Fibroblast of gingiva (primary cell): ENCODE measurements at places on chromosomes 4 and X.

DNA sequence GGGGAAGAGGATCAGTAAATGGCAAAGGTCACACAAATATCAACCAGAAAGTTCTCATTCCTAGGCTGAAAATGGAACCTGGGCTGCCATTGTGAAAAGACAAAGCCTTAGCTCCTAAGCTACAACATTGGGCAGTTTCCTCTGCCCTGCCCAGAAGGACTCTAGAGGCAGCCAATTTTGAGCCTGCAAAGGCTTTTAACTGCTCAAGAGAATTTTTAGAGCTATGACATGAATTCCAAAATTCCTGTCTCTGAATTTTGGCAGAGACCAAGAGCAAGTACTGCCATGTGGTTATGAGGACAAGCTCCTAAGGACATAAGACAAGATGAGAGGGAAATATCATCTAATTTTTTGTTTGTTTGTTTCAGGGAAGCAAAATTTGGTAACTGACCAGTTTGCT is 29.6 kb upstream of the IGFBP7 start:
- DNase-seq = no peak

DNA sequence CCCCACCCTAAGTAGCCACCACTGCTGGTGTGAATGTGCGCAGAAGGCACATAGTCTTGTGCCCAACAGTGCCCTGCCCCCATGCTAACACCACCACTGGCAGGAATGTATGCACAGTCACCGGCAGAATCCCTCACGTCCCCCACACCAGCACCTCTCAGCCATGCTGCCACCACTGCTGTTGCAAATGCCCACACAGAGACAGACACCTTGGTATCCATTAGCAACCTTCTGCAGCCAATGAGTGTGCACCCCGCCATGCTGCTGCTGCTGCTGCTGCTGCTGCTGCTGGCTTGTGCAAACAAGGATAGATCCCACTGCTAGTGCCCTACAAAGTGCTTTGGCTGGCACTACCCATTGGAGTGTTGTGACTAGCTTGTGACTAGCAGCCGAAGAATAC is 52.4 kb upstream of the MMAA start:
- DNase-seq = no peak

- peak; percentile 80 for DNase-seq
Observed at GRCh38 chr4:176792326-176793059, at the start of gene VEGFC. VEGFC (minus strand) TSS chr4:176792922; CDS start chr4:176792311, 611 bp downstream.

DNA sequence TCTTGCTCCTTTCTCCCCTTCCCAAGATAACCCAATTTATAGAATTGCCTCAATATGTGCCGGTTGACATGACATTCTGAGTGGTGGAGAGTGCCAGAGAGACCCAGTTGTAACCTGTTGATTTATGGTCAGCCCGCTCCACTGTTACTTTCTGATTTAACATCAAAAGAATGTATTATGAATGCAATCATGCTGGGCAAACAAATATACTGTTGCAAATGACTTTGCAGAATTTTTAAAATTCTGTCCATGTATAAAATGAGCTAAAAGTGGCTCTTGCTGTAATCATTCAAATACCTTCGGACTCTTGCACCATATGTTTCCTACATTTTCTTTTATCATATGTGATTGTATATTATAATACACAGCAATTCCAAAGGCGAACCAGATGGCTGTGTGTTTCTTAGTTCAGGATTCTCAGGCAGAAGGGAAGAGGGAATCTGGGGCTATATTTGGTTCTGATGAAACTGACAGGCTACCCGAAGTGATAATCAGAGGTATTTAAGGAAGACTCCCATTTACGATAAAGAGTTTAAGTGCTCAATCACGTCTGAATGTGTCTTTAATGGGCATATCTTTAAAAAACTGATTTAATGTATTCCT is 131.7 kb downstream of the CLCN4 start:
- DNase-seq = peak; percentile 26

DNA sequence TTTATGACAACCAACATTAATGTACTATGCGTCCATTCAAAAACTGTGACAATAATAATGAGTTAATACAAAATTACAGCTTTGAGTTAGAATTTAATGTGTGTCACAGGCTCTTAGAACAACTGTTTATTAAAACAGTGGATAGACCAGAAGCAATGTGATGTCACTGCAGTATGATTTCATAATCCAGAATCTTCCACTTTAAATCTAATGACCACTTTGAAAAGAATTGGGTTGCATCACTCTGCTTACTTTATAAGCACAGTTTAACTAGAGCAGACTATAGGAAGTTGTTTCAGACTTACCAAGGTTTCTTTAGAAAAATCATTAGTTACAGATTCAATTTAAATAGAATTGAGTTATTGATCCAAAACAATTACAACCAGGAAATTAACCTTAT is 758.5 kb downstream of the KCTD8 start:
- DNase-seq = no peak

- no peak for DNase-seq
Observed at GRCh38 chr4:41526628-41527027, 11.3 kb upstream of the LIMCH1 start.

DNA sequence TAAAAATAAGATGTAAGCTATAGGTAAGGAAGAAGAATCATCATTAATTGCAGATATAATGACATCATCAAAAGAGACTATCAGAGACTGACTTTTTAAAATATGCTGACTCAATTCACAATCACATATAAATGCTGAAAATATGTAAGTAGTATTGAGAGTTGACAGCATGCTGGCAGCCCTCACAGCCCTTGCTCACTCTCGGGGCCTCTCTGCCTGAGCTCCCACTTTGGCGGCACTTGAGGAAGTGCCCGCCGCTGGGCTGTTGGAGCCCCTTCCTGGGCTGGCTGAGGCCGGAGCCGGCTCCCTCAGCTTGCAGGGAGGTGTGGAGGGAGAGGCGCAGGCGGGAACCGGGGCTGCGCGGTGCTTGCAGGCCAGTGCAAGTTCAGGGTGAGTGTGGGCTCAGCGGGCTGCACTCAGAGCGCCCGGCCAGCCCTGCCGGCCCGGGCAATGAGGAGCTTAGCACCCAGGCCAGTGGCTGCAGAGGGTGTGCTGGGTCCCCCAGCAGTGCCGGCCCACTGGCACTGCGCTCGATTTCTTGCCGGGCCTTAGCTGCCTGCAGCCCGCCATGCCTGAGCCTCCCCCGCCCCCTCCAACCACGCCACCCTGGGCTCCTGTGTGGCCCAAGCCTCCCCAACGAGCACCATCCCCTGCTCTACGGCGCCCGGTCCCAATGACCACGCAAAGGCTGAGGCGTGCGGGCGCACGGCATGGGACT is 68.9 kb downstream of the RAB28 start:
- DNase-seq = no peak

DNA sequence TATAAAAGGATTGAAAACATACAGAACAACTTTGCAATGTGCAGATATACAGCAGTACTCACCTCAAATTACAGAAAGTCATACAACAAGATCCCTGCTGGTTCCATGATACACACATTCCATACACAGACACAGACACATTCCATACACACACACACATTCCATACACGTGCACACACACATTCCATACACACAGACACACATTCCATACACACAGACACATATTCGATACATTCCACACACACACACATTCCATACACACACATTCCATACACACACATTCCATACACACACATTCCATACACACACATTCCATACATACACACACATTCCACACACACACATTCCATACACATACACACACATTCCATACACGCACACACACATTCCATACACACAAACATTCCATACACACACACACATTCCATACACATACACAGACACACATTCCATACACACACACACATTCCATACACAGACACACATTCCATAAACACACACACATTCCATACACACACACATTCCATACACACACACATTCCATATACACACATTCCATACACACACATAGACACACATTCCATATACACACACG is 13.7 kb downstream of the LINC00632 start:
- peak; percentile 2 for DNase-seq

GRCh38 chr4:142248946-142249345 is 597.2 kb downstream of the INPP4B start:
- DNase-seq = peak; percentile 60

DNA sequence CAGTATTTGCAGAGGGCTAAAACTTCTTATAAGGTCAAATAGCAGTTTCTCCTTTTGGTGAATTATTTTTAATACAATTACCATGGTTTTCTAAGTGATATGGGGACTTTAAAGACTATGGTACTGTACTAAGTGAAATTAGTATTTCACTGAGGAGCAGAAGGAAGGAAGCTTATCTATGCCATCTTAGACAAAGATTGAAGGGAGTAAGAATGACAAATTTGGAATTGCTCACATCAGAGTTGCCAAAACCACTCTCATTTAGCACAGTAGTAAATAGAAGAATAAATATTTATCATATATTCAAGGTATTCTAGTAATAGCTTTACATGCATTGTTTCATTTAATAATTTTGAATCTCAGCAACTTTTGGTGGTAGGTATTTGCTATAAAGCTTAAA is 30.4 kb downstream of the SULT1B1 start:
- DNase-seq = no peak

GRCh38 chr4:23930750-23931488 is 41.1 kb upstream of the PPARGC1A start:
- peak; percentile 76 for DNase-seq

DNA sequence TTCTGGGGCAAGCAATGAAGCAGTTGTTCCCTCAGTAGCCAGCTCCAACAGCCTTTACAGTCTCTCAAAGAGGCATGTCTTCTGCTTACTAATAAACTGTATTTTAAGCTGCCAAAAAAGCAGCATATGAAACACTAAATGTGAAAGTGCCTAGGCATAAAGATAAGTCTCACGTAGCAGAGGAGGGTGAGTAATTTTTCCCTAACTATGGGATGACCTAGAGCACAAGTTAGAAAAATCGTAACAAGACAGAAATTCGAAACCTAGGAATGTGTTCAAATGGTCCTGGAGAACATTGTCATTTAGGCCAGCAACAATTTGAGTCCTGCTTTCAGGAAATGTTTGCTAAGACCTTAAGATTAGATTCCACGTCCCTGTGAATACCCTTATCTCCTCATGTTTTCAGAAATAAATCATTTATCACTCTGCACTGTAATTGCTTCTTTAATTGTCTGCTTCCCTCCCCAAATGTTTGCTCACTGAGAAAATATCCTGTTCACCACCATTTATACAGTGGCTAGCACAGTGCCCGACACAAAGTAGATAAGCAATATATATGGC is 222.2 kb downstream of the KCNIP4 start:
- no peak for DNase-seq

DNA sequence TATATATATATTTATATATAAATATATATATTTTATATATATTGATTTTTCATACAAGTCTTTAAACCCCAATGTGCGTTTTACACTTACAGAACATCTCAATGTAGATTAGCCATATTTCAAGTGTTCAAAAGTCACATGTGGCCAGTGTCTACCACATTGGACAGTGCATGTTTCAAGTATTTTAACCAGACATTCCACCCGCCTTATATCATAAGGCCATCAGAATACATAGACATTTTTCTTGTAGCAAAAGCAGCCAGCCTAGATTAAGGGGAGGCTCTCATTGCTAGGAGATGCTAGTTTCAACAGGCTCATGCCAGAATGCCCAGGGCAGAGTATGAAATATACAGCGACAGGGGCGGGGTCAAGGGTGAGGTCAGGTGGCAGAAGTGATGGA is 202.0 kb downstream of the NR3C2 start:
- DNase-seq = no peak

DNA sequence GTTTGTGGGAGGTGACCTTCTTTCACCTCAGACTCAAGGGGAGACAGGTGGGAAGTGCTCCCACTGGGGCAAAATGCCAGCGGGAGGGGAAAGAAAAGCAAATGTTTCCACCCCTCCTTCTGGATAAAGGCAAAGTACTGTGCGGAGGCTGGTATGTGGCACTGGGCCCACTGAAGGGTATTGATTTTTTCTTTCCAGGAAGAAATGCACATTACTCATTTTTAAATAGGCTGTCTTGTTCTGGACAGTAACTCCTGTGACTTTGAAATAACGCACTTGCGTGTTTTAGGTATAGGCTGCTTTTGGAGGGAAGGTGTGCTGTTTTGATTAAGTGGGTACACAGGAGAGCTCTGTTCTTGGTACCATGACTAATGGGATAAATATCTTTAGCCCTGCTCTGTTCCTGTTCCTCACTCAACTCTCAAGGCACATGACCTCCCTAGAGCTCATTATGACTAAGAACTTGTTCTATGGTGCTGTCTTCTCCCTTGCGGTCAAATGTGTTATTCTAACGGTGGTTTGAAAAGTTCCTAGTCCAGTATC is 40.7 kb upstream of the MBTPS2 start:
- peak; percentile 14 for DNase-seq

- no peak for DNase-seq
Observed at GRCh38 chr4:10977534-10977933, 293.0 kb upstream of the CLNK start.

DNA sequence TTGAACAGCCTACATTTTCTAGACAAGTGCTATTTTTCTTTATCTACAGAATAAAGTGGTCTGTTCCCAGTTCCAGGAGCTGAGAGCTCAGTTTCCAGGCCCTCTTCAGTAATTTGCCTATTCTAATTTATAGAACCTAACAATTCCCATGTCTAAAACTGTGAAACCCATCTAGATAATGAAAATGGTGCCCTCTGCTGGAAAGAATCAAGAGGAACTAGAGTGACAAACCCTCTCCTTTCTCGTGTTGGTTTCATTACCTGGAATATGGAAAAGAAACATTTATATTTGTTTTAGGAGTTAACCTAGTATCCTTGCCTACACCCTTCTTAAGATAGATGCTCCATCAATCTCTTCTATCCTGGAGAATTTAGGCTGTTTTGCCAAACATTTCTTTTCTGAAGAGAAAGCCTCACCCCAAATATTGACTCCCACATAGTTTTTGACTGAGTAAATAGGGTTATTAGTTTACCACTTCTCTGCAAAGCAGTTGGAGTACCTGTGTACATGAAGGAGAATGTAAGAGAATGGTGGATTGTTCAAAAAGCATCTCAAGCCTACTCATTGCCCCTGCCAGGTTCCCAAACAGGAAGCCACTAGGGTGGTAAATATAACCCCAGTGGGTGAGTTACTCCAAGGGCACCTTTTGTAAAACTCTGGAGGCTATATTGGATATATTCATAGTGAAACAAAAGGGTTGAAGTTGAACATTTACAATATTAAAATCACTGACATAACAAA is 121.6 kb downstream of the RASL11B start:
- peak; percentile 51 for DNase-seq

DNA sequence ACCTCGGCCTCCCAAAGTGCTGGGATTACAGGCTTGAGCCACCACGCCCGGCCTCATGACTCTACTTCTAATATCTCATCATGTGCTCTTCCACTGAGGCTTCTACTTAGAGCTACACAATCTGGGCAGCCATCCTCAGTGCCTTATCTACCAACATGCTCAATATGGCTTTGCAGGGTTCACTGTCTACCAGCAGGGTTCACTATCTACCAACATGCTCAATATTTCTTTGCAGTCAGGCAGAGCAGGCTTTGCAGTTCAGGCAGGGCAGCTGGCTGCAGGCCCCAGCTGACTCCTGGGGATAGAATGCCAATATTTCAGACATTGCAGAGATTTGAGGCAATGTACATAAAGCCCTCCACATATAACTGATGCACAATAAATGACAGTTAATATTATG is 47.5 kb downstream of the PKD2 start:
- DNase-seq = peak; percentile 35

- no peak for DNase-seq
Observed at GRCh38 chr4:43348591-43348990, 456.1 kb downstream of the GRXCR1 start.
